Esophagus muscularis mucosa (tissue), 4 donors: ENCODE measurements at places on chromosomes 3 and 15. TPM values are rescaled to one million over a fixed set of nuclear protein-coding genes. Genes with fewer than 3 reads are reported as not detected.

DNA sequence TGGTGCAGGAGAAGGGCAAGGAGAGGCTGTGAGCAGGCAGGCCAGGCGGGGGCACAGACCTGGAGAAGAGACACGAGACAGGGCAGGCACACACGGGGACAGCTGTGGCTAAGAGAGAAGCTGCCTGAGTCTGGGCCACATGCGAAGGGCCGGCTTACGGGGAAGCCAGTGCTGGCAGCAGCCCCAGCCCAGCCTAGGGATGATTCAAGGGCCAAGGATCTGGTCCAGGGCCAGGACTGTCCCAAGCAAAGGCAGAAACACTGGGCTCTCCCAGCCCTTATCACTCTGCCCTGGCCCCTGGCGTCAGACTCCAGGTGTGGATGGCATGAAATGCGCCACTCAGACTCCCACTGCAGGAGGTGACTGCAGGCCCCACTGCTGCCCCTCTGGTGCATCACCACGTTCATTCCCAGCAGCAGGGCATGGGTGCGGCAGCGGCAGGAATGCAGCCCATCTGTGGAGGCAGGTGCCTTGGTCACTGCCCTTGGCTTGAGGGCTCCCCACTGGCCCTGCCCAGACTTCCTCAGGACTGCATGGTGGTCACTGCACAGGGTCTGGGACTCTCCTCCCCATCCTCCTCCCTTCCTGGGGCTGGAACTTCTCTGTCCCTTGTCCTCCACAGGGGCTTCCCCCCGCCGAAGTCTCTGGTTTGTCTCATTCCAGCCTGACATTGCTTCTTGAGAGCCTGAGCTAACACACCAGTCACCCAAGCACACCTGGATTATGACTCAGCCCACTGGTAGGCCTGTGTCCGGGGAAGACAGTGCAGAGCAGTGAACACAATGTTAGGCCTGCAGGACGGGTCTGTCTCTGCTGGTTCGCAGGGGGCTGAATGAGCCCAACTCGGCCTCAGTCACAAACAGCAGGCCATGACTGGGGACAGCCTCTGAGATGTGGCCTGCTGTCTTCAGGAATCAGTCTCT lies 69.3 kb downstream of the TBC1D2B start:
- H3K4me3 ChIP-seq = no peak overlapping the region
- peaks cover 46% of the 10 kb centered on the region for H3K4me1 ChIP-seq
- no peaks in the 10 kb centered on the region for H3K27me3 ChIP-seq
- H3K27ac ChIP-seq = peak overlapping the region; percentile 44

DNA sequence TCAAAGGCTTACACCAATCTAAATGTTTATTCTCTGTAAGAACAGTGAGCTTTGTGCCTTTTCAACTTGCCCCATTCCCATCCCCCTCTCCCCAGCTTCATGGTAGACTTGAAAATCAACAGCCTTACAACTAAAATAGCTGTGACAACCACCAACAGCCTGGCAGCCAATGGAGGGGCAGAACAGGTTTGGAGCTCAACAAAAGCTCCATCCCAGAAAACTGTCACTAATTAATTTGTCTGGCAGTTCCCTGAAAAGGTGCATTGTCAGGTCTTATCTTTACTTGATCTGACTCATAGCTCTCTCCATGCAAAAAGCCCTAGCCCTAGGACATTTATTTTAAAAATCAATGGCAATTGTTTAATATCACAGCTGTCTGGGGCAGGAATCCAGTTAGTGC lies 22.6 kb downstream of the MTHFS start:
- H3K4me3 ChIP-seq = no peak overlapping the region
- H3K27ac ChIP-seq = no peak overlapping the region
- H3K4me1 ChIP-seq = no peaks in the 10 kb centered on the region
- no peaks in the 10 kb centered on the region for H3K27me3 ChIP-seq
- no peak for DNase-seq

The EXD1 gene
- not detected for total RNA-seq

DNA sequence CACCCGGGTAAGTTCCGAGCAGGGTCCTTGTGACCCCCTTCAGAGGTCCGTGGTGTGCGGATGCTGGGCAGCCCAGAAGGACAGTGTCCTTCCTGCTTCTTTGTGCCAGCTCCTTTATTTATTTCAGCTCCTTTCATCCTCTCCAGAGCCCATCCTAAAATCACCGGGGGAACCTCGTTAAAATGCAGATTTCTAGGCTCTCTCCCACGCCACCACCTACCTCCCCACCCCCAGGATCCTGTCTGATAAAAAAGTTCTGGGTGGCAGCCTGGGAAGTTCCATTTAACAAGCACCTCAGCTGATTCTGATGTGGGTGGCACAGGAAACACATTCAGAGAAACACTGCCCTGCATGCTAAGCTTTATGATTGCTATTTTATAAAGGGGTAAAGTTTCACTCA lies 12.5 kb upstream of the IGF1R start:
- H3K27ac ChIP-seq = no peak overlapping the region
- DNase-seq = peak; percentile 77
- H3K4me3 ChIP-seq = no peak overlapping the region
- no peaks in the 10 kb centered on the region for H3K27me3 ChIP-seq
- H3K36me3 ChIP-seq = no peaks in the 10 kb centered on the region

DNA sequence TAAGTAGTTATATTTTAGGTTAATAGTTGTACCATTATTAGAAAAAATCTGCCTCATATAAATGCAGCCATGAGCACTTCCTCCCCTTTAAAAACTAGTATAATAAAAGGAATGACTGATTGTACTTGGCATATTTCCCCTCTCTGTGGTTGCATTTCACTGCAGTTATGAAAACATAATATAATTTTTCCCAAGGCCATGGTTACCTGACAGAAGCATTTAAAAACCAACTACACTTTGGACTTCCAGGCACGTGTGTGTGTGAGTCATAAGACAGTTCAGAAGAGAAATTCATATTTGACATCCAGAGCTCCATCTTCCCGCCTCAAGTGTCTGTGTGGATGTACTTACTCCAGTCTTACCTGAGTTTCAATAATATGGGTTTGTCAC lies 828.2 kb upstream of the CFAP20DC start:
- no peak overlapping the region for H3K4me3 ChIP-seq
- DNase-seq = no peak
- H3K36me3 ChIP-seq = no peaks in the 10 kb centered on the region
- H3K27ac ChIP-seq = no peak overlapping the region
- H3K4me1 ChIP-seq = no peaks in the 10 kb centered on the region
